ENCODE measurements at places on chromosomes 11 and 22. TPM values are rescaled to one million over a fixed set of nuclear protein-coding genes. Genes with fewer than 3 reads are reported as not detected.

Gene YPEL1
- 9.1 TPM for total RNA-seq

Gene HNRNPUL2
- total RNA-seq: 47.2 TPM

Gene APOBEC3B
- not detected for total RNA-seq

Gene CD6
- 2.2 TPM for total RNA-seq

Gene ATP5MG
- 107 TPM for total RNA-seq

Gene NNMT
- total RNA-seq: 597 TPM
